ENCODE measurements at places on chromosomes 1 and 21.

DNA sequence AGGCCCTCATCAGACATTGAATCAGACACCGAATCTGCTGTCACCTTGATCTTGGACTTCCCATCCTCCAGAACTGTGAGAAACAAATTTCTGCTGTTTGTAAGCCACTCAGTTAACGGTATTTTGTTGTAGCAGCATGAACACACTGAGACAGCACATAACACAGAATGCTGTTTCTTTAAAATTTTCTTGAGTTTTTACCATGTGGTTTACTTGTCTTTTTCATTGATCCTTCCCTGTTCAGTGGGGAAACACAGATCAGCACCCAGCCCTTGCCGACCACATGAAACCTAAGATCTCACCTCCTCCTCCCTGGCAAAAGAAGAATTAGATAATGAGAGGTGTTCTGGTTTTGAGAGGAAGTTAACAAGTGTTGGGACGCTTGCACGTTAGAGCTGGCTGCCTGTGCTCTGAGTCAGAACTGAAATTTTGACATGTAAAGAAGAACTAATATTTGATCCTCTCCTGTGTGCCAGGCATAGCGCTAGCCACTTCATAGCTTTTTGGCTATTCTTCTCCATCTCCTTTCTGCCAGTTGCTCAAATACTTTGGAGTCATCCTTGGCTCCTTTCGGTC is 179.6 kb downstream of the DHRS3 start:
- DNase-seq = peak; percentile 79

- DNase-seq = no peak
Measured at GRCh38 chr21:43882952-43883545, 18.0 kb downstream of the AGPAT3 start.

DNA sequence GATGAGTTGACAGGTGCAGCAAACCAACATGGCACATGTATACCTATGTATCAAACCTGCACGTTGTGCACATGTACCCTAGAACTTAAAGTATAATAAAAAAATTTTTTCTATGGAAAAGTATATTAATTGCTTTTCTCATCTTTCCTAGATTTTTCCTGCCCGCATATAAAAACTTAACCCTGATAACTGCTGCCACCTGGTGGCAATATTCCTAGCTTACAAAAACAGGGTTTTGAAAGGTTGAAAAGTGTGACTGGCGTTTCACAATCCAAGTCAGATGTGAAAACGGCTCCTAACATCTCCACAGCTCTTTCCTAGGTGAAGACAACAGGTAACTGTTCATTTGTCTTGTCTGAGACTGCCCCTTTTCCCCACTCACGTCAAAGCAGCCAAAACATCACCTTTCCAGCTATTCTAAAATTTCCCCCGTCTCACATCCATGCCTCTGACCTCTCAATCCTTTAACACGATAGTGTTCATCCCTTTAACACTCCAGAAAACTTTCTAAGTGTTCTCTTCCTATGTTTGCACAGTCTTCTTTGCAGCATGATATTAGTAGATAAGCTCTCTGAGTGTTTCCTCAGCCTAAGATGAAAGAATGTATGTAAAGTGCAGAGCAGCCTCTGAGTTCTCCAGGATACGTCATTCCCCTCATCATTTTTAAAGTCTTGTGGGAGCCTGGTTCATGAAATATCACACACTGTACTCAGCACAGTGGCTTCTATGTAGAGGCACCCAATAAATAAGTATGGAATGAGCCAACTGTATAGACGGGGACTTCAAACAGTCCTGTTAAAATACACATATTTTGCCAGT is 27.5 kb downstream of the OVGP1 start:
- peak; percentile 38 for DNase-seq

DNA sequence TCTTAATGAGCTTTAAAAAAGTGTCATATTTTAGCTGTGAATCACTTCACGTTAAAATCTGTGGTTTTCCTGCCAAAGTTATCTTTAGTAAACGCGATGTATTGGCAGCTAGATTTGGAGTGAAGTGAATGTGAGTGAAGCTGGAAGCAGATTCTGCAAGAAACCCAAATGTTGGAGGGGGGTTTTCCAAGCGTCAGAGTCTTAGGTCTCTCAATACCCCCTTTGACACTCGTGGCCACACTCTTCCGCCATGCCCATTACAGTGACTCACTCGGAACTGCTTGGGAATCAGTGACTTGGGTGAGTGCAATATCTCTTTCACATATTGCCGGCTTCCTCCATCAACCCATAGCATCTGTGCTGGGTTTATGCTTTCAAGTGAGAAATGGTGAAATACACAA is 17.5 kb downstream of the B3GALT5 start:
- no peak for DNase-seq

DNA sequence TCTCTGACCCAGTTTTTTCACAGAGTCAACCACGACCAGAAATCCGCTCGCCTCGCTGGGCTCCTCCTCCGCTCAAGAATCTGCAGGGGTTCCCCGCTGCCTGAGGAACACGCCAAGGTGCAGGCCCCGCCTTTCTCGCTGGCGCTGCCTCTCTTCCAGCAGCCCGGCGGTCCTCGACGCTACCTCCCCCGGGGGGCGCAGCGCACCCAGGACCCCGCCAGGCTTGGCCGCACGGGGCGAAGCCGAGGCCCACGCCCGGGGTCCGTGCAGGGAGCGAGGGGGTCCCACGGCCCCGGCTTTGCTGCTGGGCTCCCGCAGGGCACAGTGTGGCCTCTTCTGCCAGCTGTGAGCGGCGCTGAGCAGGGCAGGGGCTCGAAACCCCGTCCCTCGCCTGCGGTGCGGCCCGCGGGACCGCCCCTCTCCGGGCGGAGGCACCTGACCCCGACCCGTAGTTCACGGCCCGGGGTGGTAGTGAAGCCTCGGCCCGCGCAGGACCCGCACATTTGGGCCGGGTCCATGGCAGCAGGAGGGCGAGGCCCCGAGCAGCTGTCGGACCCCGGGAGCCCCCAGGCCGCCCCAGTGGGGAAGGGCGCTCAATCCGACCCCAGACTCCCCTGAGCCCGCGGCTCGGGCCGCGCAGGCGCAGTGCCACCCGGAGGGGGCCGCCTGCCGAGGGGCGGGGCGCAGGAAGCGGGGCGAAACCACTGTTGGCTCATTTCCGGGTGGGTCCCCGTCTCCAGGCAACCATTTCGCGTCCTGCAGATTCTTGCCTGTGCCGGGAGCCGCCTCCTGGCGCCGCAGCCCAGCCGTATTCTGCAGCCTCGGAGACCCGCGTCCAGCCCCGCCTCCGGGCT is 10.0 kb upstream of the MMEL1 start:
- DNase-seq = peak; percentile 94

DNA sequence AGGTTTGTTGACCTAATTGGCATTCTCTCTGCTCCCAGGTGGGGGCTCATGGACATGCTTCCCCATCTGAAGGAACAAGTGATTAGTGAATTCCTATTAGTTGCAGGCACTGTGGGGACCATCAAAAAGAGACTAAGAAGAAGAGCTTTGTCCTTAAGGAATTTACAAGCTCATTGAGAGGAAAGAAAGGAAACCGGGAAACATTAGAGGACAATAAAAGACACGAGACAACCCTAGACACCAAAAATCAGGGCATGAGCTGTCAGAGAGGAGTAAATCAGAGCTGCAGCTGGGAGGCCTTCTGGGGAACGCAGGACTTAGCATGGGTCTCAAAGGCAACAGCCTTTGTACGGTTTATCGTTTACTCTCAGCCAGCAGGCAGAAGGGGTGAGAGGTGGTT is 45.1 kb downstream of the BACE2 start:
- DNase-seq = no peak

- DNase-seq = peak; percentile 37
Measured at GRCh38 chr1:172135076-172135672, 285.3 kb upstream of the C1orf105 start.

- no peak for DNase-seq
Measured at GRCh38 chr1:212975111-212975918, 25.0 kb downstream of the VASH2 start.

DNA sequence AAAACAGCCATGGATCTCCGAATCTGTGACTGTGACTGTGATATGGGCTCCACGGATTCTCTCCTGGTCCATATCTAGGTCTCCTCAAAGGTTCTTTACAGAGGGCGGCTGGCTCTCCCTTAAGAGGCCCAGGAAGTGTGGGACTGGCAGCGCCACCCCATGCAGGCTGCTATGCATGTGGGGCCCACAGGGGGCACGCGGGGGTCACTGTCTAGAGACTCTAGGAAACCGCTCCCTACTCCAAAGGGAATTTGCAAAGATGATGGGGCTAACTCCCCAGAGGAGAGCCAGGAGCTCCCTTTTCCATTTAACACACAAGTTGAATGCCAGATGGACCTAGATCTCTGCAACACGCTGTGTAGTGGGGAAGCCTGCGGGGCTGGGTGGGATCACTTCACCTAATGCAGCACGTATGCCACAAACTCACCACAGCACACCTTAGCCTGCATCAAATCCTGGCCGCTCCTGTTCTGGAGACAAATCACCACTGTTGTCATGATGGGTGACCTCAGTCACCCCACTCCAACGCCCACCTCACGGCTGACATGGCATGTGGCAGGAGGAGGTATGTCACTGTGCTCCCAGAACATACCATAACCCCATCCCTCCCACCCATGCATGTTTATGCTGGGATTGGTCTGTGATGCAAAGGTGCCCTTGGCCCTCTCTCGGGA is 61.7 kb downstream of the SLC45A1 start:
- no peak for DNase-seq

GRCh38 chr1:193524616-193525015 is 338.2 kb upstream of the B3GALT2 start:
- no peak for DNase-seq

DNA sequence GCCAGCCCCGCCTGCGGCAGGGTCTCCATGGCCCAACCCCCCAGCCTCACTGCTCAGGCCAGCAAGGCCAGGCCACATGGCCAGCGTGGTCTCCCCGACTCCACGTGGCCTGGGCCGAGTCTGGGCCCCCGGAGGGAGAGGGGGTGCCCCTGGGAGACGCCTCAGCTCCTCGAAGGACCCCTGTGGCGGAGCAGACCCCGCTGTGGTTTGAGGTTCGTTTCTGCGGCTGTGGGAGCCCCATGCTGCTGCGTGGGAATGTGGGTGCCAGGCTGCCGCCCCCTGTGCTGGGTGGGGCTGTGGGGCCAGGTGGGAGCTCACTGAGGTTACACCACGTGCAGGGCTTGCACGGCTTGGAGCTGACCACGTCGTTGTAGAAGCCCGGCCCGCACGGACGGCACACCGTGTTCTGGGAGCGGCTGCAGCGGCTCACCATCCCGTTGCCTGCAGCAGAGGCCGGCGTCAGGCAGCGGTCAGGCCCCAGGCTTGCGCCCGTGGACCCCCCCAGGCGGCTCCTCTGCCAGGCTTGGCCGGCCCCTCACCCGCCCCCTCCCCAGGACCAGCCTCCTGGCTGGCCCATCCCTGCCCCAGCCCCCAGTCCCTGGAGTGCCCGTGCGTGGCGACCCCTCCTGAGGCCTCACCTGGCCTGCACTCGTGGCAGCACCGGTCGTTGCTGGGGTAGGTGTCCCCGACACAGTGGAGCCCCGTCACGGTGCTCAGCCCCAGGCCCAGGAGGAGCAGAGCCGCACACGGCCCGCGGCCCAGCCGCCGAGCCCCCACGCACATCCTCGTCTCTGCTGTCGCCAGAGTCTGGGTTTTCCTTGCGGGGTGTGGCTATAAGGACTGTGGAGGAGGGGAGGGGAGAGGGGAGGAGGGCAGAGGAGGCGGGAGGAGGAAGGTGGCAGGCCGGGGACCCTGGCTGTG is at the start of gene TNFRSF4:
Gene TNFRSF4, minus strand, starts transcription at position 809 of the 921 bp plus-strand sequence. Its CDS starts 26 bp downstream, at position 783.
- peak; percentile 29 for DNase-seq

- no peak for DNase-seq
Measured at GRCh38 chr1:224637936-224638335, 21.8 kb downstream of the CNIH3 start.

DNA sequence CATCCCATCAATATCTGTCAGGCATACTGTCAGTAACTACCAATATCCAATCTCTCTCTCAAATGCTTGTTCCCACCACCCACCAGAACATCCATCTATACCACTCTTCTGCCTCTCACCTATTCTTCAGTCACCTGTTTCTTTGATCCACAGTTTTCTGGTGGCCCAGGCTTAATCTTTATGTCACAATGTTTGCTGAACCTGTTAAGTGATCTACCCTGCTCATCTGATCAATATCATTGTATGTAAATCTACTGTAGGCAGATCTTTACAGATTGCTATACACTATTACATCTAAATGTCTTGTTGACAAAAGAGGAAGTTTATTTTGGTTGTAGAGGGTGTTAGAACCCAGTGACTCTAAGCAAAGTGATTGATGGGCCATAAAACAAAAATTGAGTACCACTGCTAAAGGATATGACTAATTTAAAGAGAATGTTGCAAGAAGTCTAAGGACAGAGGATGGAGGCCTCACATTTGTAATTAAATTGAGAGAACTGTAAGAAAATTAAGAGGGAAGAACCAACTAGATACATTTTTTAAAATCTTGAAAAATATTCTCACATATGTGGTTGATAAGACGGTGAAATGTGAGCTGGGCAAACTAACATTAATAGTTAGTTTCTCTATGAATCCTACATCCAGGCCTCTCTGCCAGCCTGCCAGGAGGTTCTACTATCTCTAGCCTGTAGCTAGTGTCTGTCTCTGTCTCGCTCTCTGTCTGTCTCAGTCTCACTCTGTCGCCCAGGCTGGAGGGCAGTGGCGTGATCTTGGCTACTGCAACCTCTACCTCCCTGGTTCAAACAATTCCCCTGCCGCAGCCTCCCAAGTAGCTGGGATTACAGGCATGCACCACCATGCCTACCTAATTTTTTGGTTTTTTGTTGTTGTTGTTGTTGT is 34.1 kb downstream of the EGLN1 start:
- no peak for DNase-seq

DNA sequence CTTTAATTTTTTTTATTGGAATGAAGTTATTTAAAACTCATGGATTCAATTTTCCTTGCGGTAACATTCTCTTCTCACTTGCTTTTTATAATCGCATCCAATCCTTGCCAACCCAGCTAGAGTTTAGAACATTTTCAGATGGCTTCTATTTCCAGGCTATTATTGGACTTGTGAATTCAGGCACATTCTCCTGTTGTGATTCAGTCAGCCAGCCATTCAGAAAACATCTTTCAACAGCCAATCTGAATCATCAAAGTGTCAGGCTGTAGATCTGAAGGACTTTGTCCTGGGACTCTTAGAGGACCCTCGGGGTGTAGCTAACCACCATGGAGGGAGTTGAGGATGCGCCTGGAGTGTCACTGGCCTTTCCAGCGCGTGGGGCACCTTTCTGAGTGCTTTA is 92.4 kb downstream of the PRDM2 start:
- DNase-seq = no peak

DNA sequence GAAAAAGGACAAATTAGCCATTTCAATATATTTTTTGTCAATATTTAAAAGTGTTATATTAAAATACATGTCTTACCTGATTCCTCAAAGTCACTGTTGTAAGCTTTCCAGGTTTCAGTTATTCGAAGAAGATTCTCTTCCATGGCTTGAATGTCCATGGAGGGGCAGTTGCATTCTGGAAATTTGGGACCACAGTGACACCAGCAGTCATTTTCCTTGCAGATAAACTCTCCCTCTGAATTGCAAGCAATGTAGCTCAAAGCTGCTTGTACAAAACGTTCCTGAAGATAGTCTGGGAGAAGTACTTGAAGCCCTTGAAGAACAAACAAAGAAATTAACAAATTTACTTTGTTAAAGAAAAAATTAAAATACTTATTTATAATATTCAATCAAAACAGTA is 251.7 kb downstream of the BRINP3 start:
- no peak for DNase-seq

GRCh38 chr1:41498391-41498790 is 13.9 kb upstream of the EDN2 start:
- DNase-seq = no peak

- DNase-seq = no peak
Measured at GRCh38 chr1:27961646-27962221, 2.0 kb downstream of the XKR8 start.

- no peak for DNase-seq
Measured at GRCh38 chr1:41713557-41714327, 205.0 kb downstream of the HIVEP3 start.

- peak; percentile 87 for DNase-seq
Measured at GRCh38 chr1:156217871-156218270, 5.1 kb downstream of the PMF1 start.

GRCh38 chr1:156706657-156707416 is 1.5 kb upstream of the CRABP2 start:
- no peak for DNase-seq

Measured in CD4-positive, alpha-beta T cell treated with Interleukin-4 for 4 hours (primary cell).